ENCODE measurements at places on chromosomes 5 and 9.

GRCh38 chr9:94801234-94801633 lies 74.7 kb downstream of the AOPEP start:
- H3K27me3 ChIP-seq = no peaks in the 10 kb centered on the region
- no peak overlapping the region for H3K4me3 ChIP-seq
- H3K36me3 ChIP-seq = no peaks in the 10 kb centered on the region

- no peak overlapping the region for H3K4me3 ChIP-seq
- no peak overlapping the region for H3K27ac ChIP-seq
- H3K27me3 ChIP-seq = no peaks in the 10 kb centered on the region
- H3K36me3 ChIP-seq = no peaks in the 10 kb centered on the region
- no peak for DNase-seq
Observed at GRCh38 chr9:94685359-94685758, 41.1 kb upstream of the AOPEP start.

GRCh38 chr9:88660611-88661010 lies 125.6 kb downstream of the NXNL2 start:
- no peak overlapping the region for H3K4me3 ChIP-seq
- peaks cover 12% of the 10 kb centered on the region for H3K4me1 ChIP-seq
- no peaks in the 10 kb centered on the region for H3K27me3 ChIP-seq
- DNase-seq = peak; percentile 59
- H3K27ac ChIP-seq = no peak overlapping the region

DNA sequence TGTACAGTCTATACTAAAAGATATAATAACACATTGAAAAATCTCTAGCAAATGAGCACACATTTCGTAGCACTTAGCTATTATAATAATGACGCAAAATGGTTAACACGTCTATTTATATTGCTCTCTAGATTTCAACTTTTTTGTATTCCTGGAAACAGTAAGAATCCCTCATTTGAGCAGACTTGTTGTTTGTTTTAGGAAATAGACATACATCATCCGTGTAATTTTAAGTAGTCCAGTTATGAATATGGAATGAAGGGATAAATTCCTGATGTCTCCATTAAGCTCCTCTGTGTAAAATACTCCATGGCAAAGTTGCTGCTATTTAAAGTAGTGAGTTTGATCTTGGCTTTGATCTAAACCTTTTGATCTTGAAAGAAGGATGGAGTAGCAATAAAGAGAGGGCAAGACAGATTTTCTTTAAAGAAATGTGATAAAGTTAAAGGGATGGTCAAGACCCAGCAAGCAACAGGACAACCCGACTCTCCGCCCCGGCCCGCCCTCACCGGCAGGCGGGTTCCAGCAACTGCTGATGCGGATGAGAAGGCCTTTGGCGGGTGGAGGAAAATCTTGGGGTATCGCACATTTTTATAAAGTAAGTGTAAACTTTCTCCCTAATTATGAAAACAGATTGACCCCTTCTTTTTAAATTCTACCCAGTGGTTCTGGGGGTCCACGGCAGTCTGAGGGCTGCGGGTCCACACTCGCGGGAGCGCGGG lies 277.4 kb downstream of the AOPEP start:
- peaks cover 22% of the 10 kb centered on the region for H3K4me1 ChIP-seq
- H3K27me3 ChIP-seq = no peaks in the 10 kb centered on the region
- H3K36me3 ChIP-seq = peaks cover 28% of the 10 kb centered on the region
- peak overlapping the region; percentile 82 for H3K4me3 ChIP-seq
- DNase-seq = peak; percentile 83
- peak overlapping the region; percentile 87 for H3K27ac ChIP-seq

- H3K27ac ChIP-seq = peak overlapping the region; percentile 53
- DNase-seq = peak; percentile 34
Observed at GRCh38 chr9:38389313-38389712, 3.2 kb upstream of the ALDH1B1 start.

DNA sequence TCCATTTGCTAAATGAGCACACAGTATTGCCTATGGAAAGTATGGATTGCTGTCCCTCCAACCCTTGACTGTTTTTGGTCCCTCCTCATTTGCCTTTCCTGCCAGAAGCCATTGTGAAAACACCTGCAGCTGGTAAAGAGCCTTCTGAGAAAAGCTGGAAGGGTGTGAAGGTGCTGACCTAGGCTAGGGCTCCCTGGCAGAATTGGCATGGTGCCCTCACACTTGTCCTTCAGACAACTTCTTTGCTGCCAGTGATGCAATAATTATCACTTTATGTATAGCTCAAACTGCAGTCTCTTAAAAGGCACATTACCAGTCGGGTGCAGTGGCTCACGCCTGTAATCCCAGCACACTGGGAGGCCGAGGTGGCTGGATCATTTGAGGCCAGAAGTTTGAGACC lies 4.2 kb downstream of the TXNDC15 start:
- no peak overlapping the region for H3K27ac ChIP-seq
- H3K36me3 ChIP-seq = no peaks in the 10 kb centered on the region
- H3K4me3 ChIP-seq = no peak overlapping the region
- DNase-seq = no peak

DNA sequence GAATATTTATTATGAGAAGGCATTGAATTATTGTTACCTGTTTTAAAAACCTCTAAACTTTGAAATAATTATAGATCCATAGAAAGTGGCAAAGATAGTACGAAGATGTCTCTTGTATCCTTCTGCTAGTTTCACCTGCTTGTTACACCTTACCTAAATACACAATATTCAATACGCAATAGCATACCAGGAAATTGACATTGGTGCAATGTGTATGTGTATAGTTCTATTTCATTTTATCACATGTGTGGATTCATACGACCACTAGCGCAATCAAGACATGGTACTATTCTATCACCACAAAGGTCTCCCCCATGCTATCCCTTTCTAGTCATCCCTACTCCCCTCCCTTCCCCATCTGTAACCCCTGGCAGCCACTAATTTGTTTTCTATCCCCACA lies 8.5 kb upstream of the OR2S2 start:
- no peak for DNase-seq
- 0 out of 2 replicates have a peak, but pooled peaks cover 9% of the 10 kb centered on the region for H3K4me1 ChIP-seq

DNA sequence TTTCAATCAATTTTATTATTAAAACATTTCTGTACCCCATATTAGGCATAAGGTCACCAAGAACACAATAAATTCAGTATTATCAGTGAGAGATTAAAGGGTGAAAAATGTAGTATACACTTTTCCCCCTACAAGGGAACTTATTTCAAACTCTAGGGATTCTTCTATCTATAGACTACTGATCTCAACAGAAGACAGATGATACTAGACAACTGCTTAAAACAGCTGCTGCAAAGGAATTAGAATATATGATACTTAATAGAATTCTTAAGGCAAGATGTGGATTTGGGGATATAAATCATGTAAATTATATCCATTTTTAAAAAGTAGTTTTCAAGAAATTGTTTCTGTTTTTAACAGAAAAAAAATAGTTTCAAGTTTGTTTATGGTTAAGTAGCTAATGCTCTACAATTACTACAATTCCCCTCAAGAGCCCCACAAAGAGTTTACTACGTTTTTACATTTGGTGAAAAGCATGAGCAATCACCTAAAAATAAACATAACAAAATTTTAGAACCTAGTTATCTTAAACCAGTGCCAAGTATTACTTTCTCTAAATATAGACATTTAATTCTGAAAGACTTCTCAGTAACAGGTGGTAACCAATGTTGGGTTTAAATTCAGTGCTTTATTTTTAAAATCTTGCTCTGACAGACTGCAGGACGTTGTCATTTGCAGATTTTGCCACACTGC lies 6.0 kb downstream of the KIF24 start:
- DNase-seq = no peak
- H3K4me3 ChIP-seq = no peak overlapping the region
- H3K27ac ChIP-seq = no peak overlapping the region
- no peaks in the 10 kb centered on the region for H3K36me3 ChIP-seq

GRCh38 chr9:115183436-115183835 lies 65.5 kb upstream of the TNC start:
- no peak overlapping the region for H3K4me3 ChIP-seq
- H3K36me3 ChIP-seq = no peaks in the 10 kb centered on the region
- no peak overlapping the region for H3K27ac ChIP-seq
- no peaks in the 10 kb centered on the region for H3K27me3 ChIP-seq
- H3K4me1 ChIP-seq = no peaks in the 10 kb centered on the region

DNA sequence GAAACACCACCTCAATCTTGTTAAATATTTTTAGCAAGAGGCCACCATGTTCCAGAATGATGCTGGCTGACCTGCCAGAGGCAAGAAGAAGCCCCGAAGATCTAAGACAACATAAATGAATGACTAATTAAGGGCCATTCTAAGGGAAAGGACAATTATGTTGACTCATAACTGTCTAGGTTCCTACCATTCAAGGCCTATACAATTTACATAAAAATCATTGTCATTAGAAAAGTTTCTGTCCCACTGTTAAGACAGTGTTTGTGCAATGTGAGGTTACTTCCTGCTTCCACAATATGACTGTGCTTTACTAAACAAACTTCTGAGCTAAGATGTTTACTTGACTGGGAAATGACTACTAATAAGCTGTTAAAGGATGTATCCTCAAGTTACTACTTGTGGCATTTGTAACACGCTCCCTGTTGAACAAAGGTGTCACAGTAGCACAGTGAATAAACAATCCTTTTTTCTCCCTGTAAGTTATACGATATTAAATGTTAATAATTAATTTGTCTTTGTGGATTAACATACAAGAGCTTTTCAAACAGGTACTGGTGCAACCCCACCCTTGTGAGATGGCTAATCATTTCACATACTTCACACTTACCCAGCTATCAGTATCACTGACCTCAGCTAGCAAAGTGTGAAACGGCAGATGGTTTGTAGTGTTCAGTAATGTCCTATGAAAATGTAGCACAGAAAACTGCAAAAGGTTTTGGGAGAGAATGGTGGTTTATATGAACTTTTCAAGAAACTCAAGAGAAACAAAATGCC lies 195.8 kb downstream of the EFNA5 start:
- H3K36me3 ChIP-seq = no peaks in the 10 kb centered on the region
- no peak overlapping the region for H3K27ac ChIP-seq
- DNase-seq = no peak
- H3K4me1 ChIP-seq = peaks cover 3% of the 10 kb centered on the region
- peaks cover 23% of the 10 kb centered on the region for H3K27me3 ChIP-seq
- no peak overlapping the region for H3K4me3 ChIP-seq

- H3K27ac ChIP-seq = no peak overlapping the region
- H3K4me1 ChIP-seq = 0 out of 2 replicates have a peak, but pooled peaks cover 5% of the 10 kb centered on the region
- no peaks in the 10 kb centered on the region for H3K27me3 ChIP-seq
- H3K4me3 ChIP-seq = no peak overlapping the region
- no peaks in the 10 kb centered on the region for H3K36me3 ChIP-seq
Observed at GRCh38 chr5:40605295-40605958, 74.3 kb upstream of the PTGER4 start.

DNA sequence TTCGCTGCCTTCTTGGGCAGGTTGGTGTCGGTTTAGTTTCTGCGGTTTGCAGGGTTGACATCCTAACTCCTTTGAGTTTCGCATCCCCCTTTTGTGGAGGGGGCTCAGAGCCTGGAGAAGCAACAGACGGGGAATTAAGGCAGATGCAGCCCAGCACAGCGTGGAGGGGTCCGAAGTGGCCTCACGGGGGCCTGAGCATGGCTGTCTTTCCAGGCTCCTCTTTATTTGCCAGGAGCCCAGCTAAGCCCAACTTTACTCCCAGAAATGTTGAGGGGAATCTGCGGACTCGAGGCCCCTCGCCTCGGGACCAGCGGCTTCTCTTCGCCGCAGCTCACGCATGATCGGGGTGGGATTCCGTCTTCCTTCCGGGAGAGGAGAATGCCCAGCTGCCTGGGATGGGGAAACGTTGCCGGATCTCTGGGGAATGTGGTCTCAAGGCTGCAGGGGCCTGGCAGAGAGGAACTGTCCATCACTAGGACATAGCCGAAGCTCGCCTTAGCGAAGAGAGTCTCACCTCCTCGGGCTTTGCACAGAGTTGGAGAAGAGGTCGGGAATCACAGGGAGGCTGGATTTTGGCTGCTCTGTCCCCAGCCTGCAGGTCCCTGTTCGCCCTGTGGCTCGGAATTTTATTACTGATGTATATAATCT lies 1.3 kb downstream of the RAI14 start:
- peak; percentile 71 for DNase-seq
- H3K4me1 ChIP-seq = peaks cover 49% of the 10 kb centered on the region
- no peaks in the 10 kb centered on the region for H3K27me3 ChIP-seq
- H3K4me3 ChIP-seq = peak overlapping the region; percentile 87
- peak overlapping the region; percentile 94 for H3K27ac ChIP-seq

GRCh38 chr5:24135536-24135935 lies 509.2 kb downstream of the CDH10 start:
- no peak for DNase-seq
- no peaks in the 10 kb centered on the region for H3K36me3 ChIP-seq
- no peak overlapping the region for H3K27ac ChIP-seq
- H3K4me1 ChIP-seq = no peaks in the 10 kb centered on the region

DNA sequence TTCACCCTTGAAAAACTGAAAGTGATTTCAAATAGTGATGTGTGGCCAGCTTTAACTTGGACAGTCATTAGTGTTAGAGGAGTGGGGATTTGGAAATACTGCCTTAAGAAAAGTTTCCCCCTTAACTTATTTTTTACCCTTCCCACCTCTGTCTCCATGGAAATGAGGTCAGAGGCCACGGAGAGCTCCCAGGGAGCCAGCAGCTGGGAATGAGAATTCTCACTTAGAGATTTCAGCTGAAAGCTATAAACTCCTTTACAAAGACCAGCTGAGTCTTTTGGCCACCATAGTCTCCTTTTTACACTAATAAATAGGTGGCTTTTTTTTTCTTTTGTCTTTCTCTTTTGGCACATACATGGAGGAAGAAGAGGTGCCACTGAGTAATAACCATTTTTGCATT lies 45.7 kb upstream of the PIK3R1 start:
- H3K36me3 ChIP-seq = no peaks in the 10 kb centered on the region
- peaks cover 11% of the 10 kb centered on the region for H3K4me1 ChIP-seq
- no peak overlapping the region for H3K27ac ChIP-seq
- H3K27me3 ChIP-seq = no peaks in the 10 kb centered on the region
- no peak overlapping the region for H3K4me3 ChIP-seq

GRCh38 chr5:153636670-153637451 lies 146.4 kb downstream of the GRIA1 start:
- no peaks in the 10 kb centered on the region for H3K36me3 ChIP-seq
- DNase-seq = no peak
- H3K27ac ChIP-seq = no peak overlapping the region

DNA sequence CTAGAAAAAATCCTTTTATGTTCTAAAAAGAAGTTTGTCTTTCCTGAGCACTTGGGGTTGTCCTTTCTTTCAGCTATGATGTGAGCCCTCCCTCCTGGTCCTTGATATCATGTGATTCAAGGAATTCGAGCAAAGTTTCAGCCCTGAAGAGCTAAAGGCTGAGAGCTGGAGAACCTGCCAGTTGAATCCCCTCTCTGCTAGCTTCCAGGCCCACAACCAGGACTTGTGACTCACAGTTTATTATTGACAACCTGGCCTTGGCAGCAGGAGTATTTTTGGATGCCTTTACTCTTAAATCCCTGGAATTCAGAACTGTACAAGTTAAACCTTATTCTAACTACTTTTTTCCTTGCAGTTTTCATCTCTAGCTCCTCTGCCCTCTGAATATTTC lies 182.8 kb downstream of the SPOCK1 start:
- no peak overlapping the region for H3K4me3 ChIP-seq
- no peak overlapping the region for H3K27ac ChIP-seq
- H3K36me3 ChIP-seq = no peaks in the 10 kb centered on the region
- H3K27me3 ChIP-seq = no peaks in the 10 kb centered on the region

Data from GM23248 (cell line).